ENCODE measurements at places on chromosomes 16 and 17.

DNA sequence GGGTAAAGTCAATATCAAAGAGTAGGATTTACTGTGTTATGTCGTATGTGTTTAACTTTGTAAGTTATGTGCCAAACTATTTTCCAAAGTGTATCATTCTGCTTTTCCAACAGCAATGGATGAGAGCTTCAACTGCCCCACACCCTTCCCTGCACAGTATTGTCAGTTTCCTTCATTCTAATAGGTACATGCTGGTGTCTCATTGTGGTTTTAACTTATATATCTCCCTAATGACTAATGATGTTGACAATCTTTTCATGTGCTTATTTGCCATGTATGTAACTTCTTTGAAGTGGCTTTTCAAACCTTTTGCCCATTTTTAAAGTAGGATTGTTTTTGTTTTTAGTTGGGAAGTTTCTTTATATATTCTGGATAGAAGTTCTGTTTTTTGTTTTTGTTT is 3.8 kb downstream of the DDX19B start:
- no peak for DNase-seq

GRCh38 chr17:73317513-73318426 is 6.0 kb upstream of the CDC42EP4 start:
- DNase-seq: no peak

DNA sequence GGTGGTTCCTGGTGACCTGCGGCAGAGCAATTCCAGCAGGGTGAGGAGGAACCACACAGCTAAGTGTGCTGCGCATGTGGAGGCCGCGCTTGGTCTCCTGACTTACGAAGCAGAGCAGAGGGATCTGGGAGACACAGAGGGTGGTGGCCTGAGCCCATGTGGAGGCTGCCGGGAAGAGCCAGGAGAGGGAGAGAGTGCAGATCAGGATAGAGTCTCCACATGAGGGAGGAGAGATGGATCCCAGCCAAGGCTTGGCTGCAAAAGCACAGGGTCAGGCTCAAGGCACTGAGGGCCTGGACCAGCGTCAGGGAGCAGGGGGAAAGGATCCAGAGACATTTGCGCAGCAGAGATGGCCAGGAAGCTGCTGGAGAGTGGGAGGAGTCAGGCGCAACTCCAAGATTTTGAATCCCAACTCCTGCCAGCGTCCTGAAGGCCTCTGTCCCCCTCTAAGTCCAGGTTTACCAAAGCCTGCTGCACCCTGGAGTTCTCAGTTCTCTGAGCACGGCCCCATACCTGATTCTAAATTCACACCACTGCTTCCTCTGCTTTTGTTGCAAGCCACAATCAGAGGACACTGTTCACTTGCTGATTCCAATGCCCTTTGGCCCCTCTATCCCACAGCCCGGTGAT is 11.3 kb upstream of the MLLT6 start:
- DNase-seq: no peak

GRCh38 chr16:11315510-11315909 is 29.7 kb upstream of the RMI2 start:
- no peak for DNase-seq

DNA sequence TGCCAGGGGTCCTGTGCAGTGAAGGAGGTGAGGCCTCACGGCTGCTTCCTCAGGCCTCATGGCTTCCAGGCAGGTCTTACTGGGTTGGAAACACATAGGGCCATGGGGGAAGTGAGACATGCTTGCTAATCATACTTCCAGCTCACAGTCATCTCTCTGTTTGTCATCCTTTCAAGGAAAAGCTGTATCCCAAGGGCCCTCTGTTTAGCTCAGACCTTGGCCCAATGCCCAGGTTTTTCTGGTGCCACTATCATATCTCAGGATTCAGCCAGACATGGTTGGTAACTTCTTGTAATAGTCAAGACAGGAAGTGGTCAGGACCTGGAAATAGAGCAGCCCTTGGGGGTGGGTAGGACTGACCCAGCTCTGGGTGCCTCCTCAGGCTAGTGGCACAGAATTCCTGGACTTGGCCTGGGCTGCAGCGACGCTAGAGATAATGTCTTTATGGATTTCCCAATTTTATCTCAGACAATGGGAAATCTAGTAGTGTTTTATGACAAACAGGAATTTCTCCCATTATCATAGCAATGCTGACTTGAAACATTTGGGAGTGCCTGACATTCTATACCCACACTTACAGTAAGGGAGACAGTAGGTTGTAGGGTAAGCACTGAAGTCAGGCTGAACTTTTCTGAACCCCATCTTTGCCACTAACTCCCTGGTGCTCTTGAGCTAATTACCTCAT is 13.5 kb upstream of the ITGB3 start:
- DNase-seq: no peak

DNA sequence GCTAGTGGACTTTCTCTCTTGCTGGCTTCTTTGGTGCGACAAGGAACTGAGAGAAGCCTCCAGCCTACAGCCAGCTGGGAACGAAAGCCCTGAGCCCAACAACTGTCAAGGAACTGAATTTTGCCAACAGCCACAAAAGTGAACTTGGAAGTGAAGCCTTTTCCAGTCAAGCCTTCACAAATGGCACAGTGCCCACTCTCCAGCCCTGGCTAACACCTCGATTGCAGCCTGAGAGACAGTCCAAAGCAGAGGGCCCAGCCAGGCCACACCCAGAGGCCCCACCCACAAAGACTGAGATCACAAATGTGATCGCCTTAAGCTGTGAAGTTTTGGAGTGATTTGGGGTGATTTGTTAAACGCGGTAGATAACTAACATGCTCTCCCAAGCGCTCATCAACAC is 244.6 kb upstream of the SDK2 start:
- DNase-seq: no peak

DNA sequence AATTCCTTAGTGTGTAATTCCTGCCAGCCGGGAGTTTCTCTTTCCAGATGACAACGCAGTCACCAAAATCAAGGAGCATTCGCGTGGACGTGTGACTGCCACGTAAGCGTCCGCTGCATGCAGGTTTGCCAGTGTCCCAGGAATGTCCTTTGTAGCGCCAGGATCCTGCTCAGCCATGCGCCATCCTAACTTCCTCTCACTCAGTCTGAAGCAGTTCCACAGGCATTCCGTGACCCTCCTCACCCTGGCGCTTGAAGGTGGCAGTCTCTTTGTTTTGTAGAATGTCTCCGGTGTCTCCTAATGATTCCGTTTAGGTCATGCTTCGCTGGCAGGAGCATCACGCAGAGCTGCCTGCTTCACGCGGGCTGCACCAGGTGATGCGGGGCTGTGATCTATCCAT is 88.6 kb downstream of the RPTOR start:
- no peak for DNase-seq

- DNase-seq: no peak
These were observed 5.6 kb downstream of the SF3B3 start for GRCh38 chr16:70529051-70529777.

DNA sequence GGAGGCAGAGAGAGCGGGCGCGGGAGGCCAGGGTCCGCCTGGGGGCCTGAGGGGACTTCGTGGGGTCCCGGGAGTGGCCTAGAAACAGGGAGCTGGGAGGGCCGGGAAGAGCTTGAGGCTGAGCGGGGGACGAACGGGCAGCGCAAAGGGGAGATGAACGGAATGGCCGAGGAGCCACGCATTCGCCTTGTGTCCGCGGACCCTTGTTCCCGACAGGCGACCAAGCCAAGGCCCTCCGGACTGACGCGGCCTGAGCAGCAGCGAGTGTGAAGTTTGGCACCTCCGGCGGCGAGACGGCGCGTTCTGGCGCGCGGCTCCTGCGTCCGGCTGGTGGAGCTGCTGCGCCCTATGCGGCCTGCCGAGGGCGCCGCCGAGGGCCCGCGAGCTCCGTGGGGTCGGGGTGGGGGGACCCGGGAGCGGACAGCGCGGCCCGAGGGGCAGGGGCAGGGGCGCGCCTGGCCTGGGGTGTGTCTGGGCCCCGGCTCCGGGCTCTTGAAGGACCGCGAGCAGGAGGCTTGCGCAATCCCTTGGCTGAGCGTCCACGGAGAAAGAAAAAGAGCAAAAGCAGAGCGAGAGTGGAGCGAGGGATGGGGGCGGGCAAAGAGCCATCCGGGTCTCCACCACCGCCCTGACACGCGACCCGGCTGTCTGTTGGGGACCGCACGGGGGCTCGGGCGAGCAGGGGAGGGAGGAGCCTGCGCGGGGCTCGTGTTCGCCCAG is 1.2 kb upstream of the CBX4 start:
- DNase-seq: no peak

DNA sequence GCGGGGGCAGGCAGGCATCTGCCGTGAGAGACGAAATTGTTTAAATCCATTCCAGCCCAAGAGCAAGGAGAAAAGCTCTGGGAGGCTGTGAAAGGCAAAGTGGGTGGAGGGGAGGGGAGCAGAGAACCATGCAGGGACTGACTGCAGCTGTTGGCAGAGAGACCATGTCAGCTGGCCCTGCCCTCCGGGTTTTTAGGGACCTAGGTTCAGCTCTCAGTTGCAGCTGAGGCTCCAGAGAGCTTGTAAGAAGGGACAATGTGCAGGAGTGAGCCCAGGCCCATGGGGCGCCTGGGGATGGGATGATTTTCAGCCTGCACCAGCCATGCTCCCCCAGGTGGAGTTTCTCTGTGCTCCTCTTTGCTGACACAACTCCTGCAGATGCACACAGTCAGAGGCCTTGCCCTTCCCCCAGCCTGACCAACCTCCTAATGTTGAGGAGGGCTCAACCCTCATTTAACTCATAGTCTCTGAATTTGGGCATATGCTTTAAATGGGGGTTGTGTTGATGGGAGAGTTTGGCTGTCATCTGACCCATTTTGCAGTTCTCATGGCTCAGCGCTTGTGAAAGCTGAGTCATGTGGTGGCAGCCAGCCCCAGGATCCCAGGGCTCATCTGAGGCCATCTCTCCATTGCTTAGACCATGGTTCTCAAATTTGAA is 70.9 kb downstream of the PLXDC1 start:
- DNase-seq: no peak

- DNase-seq: no peak
These were observed at the start of gene BCO1 for GRCh38 chr16:81238296-81239011. TSS of gene BCO1 (plus strand) at chr16:81238689. CDS start at chr16:81238909, 220 bp downstream.

DNA sequence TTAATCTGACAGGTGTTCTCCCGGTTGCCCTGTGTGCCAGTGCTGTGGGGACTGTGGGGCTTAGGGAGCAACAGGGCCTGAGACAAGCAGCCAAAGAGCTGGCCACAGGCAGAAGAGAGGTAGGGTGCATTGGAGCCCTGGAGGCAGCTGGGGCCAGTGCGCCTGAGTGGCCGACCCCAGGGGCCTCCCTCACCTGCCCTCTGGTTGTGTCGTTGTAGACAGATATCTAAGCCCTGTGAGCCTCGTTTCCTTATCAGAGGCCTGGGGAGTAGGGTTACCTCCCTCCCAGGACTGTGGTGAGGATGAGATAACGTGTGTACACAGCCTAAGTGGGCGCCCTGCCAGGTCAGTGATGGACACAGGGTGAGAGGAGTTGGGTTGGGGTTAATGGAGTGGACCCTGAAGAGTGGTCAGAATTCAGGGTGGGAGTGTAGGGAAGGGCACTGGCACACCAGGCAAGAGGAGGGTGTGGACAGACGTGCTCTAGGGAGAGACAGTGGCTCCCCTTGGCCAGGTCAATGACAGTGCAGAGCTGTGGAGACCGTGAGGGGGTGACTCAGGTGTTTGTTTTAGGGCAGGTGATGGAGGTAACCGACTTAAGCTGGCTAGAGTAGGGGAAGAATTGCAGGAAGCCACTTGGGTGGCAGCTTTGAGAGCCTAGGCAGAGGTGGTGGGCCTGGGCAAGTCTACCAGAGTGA is 3.4 kb downstream of the NARF start:
- DNase-seq: no peak

GRCh38 chr16:4093495-4094126 is 22.6 kb downstream of the ADCY9 start:
- no peak for DNase-seq

GRCh38 chr17:69457603-69458002 is 43.1 kb downstream of the MAP2K6 start:
- DNase-seq: no peak

- peak; percentile 1 for DNase-seq
These were observed at the start of gene SCNN1G for GRCh38 chr16:23182679-23183542. TSS of gene SCNN1G (plus strand) at chr16:23182745. CDS start at chr16:23186272, 3,527 bp downstream.

DNA sequence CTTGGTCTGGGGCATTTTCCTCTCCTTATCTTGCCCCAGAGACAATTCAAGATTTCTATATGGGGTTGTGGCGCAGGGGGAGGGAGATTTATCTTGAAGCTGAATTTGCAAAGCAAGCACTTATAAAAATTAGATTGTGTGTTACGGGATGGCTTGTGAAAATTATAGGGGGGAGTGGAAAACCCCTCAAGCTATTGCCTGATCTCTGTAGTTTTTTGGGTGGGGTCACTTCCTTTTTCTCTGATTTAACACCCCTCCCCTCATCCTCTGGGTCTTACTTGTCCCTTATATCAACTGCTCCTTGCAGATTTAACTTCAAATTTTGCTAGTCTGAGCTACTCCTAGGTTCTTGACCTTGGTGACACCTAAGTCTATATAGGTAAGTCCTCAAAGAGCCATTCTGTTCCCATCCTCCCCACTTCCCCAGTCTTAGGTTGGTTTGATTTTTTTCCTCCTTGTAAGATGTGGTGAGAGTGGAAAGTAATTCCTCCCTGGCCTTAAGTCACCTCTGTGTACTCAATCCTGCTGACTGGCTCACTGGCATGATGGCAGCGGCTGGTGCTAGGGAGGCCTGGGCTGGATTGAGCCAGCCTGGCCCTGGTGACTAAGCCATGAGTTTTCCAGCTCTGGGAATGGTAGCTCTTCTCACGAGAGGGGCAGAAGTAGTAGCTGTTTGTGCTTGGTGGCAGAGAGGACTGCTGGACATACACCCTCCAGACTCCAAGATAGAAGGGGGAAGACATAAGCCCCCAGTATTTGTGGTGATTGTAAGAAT is 2.3 kb downstream of the ARL4D start:
- DNase-seq: no peak

- no peak for DNase-seq
These were observed 271.6 kb downstream of the ABCC12 start for GRCh38 chr16:47884116-47884725.

- DNase-seq: no peak
These were observed 377 bp downstream of the USP32 start for GRCh38 chr17:60391471-60392041.

DNA sequence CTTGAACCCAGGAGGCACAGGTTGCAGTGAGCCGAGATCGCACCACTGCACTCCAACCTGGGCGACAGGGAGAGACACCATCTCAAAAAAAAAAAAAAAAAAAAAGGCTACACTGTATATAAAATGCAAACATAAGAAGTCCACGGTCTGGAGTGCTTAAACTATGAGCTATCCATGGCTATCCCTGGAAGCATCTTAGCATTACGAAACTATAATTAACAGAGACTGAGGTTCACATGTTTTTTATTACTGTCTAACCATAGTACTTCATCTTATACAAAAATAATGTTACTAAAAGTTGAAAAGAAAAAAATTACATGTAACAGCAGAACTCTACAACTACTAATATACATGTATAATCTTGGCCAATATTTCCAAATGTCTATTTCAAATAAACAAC is 32.8 kb downstream of the HELZ start:
- no peak for DNase-seq

All from activated T-helper 1 cell treated with anti-CD3 and anti-CD28 coated beads, Interleukin-12 subunit alpha, Interleukin-12 subunit beta, Interleukin-2, Interleukin-4 antibody, amounts not matched to agents 30 ng/mL and 10 ng/mL and 1 ng/mL, durations not matched to agents 14 hours and 24 hours and 36 hours (primary cell).